CD4-positive, alpha-beta T cell treated with Interferon gamma for 1 hour (primary cell): ENCODE measurements at places on chromosomes 12 and 14.

- DNase-seq: no peak
Observed at GRCh38 chr12:58847901-58848600, 72.3 kb downstream of the LRIG3 start.

DNA sequence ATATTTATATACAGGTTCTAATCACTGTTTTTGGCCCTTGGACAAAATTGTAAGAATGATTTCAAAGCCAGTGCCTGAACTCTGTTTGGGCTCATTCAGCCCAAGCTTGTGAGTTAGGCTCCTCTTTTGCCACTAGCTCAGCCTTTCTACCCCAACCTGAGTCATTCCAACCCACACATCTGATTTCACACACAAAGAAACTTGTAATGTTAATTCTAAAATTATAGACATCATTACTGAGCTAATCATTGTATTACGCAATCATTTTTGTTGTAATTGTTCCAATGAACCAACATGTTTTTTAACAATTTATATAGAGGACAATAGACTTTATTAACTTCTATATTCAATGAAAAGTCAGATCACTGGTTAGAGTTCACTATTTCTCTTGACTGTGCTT, 441.1 kb downstream of the ETNK1 start:
- no peak for DNase-seq

DNA sequence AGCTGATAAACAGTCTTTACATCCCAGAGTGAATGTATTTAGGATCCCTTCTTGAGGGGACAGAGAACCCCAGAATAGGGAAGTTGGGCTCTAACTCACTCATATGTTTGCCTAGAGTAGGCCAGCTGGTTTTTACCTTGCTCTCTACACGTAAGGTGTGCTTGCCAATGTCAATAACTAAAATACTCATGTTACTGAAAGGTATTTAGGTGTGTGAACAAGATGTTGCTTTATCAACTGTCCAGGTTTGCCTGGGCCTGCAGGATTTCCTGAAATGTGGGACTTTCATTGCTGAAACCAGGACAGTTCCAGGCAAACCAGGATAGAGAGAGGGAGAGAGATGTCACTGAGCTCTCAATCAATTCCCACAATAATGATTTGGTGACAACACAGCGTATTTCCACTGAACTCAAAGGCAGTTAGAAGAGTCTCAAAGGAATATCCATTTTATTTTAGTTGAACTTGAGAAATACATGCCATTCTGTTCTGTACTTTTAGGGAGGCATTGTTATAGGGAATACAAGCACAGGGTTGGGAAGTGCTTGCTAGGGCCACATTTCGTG, 171.7 kb downstream of the NRXN3 start:
- no peak for DNase-seq

DNA sequence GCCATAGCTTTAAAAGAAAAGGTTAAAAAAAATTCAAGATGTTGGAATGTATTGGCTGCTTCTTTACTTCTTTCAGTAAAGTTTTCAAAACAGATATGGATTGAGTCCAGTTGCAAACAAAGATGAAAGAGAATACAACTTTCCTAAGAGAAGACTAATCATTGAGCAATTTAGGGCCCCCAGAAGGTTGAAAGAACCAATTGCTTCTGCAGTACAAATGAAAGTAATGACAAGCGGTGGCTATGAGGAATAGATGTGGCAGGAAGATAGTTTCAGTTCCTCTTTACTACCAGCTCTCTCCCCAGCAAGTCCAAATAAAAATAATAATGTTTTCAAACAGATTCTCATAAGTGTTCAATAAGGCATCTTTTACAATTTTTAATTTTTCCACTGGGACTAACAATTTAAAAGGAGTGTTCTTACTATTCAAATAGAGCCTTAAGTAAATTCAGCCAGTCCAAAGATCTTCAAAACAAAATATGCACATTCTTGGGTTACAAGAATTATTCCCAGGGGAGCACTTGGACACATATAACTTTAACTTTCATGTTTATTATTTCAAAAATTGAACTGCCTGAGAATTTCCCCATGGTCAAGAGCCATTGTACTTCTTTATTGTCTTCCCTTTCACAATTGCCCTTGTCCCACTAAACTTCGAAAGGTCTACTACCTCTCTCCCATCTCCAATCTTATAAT, 62.3 kb upstream of the PPP1R12A start:
- no peak for DNase-seq

GRCh38 chr12:4555804-4556203, 6.2 kb upstream of the DYRK4 start:
- no peak for DNase-seq

- DNase-seq: peak; percentile 3
Observed at GRCh38 chr12:1047898-1048660, 57.1 kb downstream of the ERC1 start.

DNA sequence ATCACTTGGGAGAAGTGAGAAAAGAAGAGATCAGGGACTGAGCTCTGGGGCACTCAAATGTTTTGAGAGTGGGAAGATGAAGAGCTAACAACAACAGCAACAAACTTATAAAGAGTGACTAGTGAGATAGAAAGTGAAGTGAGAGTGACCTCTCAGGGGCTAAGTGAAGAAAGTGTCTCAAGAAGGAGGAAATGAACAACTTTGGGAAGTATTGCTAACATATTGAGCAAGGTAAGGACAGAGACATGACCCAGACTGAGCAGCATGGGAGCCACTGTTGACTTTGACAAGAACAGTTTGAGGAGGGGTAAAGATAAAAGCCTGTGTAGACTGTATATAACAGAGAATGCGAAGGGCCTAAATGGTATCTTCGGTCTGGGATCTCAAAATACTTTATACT, 155.1 kb upstream of the BTG1 start:
- DNase-seq: no peak

DNA sequence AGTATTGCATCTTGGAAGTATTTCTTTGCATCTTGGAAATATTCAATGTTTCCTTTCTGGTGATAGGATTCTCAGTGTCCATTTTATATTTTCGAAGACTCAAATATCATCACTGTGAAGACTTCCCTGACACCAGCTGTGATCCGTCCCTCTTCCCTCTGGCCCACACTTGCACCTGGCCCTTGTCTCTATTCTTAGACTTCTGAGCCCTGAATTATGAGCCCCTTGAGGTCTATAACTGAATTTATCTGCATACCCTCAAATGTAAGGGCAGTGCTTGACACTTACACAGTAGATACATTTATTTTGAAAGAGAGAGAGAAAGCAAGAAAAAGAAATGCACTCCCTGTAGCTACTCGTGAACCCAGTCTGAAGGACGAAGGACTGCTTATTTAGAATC, 376.7 kb downstream of the ZFP36L1 start:
- no peak for DNase-seq

GRCh38 chr12:124626971-124627411, 59.6 kb upstream of the NCOR2 start:
- no peak for DNase-seq

GRCh38 chr12:22377731-22378496, 43.4 kb upstream of the ST8SIA1 start:
- DNase-seq: no peak

DNA sequence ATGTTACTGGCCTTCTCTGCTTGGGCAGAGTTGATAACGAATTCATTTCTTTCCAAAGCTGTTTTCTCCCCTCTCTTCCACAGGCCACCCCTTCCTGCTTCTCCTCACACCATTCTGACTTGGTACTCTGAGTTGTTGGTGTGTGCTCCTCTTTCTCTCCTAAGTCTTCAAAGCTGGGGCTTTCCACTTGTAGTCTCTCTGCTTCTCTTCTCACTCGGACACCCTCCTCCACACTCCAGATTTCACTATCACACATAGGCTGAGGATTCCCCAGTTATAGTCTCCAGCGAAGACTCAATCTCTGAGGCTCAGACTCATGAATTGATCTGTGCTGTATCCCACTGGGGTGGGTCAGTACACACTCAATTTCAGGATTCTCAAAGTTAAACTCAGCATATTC, 201.0 kb downstream of the SSPN start:
- no peak for DNase-seq
